ENCODE measurements at places on chromosomes 6 and 20.

DNA sequence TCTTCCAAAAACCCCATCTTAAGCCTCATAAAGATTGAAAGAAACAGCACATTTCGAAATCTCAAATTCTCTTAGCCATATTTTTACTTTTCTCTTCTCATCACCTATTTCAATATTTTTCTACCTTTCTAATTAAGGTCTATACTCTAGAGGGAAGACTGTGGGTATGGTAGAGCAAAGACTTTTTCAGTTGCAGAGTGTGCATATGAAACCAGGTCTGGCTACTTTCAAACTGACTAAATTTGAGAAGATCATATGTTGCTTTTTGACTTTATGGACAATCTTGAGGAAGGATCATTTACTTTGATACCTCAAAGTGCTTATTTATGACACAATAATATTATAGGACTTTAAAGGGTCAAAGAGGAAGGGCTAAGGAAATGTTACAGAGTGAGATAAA lies 20.7 kb downstream of the FILIP1 start:
- DNase-seq = no peak

GRCh38 chr20:32470025-32470861 lies 112.1 kb downstream of the ASXL1 start:
- DNase-seq = no peak

DNA sequence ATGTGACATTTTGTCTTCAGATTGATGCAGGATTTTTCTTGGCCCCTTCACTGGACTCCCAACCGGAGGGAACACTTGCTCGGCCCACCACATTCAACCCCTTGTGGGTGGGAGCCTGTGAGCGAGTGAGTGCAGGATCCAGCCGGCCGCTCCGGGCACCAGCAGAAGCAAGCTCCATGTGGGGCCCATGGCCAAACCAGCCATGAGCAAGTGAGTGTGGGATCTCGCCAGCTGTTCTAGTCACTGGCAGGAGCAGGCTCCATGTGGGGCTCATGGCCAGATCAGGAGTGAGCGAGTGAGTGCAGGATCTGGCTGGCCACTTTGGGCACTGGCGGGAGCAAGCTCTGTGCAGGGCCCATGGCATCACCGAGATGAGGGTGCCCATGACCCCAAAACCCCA lies 42.6 kb downstream of the OSTM1 start:
- DNase-seq = no peak

DNA sequence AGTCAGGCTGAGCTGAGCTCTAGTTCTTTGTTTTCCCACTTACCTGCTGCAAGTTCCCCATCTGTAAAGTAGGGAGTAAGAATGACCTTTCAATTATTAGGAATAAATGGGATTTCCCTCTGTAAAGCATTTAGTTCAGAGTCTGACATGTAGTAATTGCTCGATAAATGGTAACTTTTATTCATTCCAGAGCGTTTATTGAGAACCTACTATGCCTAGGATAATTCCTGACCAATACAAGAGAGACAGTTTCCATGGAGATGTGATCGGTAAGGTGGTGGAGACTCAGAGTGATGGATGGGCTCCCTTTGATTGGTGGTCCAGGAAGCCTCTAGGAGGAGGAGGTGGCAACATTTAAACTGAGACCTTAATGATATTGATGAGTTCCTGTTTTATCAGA lies 5.6 kb downstream of the PLEKHG1 start:
- DNase-seq = no peak

GRCh38 chr6:51094271-51094670 lies 275.6 kb downstream of the TFAP2B start:
- DNase-seq = no peak

GRCh38 chr6:157393669-157394327 lies 12.8 kb downstream of the ZDHHC14 start:
- no peak for DNase-seq

GRCh38 chr6:5657684-5658430 lies 348.9 kb downstream of the NRN1 start:
- DNase-seq = no peak

GRCh38 chr20:35615667-35616464 lies at the start of gene SPAG4:
Gene SPAG4, plus strand, starts transcription at chr20:35615829. Its CDS starts 175 bp downstream, at chr20:35616004.
- DNase-seq = peak; percentile 81

DNA sequence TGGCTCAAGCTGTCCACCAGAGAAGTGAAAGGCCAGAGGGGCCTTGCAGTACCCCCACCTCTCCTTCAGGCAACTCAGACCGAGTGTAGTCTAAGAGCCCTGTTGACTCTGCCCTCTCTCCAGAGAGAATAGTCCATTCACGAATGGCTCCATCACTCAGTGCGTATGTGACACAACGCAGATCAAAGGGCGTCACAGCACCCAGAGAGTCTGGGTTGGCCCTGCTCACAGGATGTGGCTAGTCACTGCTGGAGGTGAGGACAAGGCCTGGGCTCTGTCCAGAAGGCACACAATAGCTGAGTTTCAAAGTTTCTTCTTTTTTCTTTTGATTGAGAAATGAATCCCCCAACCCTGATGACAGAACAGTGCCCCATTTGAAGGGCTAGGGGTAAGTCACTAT lies 74.1 kb downstream of the TRMT11 start:
- no peak for DNase-seq

GRCh38 chr6:109456111-109456583 lies 575 bp upstream of the MICAL1 start:
- DNase-seq = no peak

DNA sequence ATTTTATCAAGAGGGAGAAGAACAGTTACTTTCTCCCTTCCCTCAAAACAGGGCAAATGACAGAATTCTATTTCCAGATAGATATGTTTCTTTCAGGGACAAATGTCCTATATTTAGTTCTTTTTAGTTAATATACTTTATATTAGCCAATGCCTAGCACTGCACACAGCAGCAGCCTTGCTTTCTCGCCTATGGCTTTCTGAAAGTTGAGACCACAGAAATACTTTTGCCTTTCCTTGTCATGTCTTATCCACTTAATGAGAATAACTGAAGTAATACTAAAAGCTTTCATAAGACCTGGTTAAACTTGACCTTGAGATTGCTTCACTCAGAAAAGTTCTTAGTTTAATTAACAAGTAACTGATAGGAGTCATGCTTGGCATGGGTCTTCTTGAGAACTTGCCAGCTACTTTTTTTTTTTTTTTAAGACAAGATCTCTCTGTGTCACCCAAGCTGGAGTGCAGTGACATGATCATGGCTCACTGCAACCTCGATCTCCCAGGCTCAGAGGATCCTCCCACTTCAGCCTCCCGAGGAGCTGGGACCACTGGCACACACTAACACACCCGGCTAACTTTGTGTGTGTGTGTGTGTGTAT lies 159.3 kb downstream of the CDKAL1 start:
- DNase-seq = no peak

DNA sequence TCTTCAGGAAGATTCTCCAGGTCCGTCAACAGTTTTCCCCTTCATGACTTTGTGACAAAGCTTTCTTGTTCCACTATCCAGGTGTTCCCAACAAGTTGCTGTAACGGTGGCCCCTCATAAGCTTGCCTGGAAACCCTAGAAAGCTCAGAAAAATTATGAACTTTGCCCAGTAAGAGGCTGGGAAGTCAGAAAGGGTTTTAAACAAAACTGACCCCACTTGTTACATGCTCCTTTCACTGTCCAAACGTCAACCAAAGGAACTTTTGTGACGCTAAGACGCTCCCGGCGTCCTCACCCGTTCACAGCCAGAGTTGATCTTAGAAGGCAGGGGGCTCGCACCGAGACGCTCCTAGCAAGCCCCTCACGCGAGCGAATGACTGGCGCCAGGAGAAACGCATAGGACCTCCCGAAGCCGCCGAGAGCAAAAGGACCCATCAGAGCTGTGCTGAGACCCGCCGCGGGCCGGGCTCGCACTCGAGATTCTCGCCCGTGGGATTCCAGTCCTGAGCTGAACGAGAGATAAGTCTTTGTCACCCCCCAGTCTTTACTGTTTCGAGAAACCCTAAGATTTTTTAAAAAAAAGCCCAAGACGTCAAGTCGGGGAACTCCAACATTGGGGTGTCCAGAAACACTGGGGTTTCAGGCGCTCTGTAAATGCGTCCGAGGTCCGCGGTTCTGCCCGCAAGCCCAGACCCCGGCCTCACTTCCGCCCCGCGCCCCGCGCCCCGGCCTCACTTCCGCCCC lies 544 bp upstream of the ACAT2 start:
- DNase-seq = no peak

DNA sequence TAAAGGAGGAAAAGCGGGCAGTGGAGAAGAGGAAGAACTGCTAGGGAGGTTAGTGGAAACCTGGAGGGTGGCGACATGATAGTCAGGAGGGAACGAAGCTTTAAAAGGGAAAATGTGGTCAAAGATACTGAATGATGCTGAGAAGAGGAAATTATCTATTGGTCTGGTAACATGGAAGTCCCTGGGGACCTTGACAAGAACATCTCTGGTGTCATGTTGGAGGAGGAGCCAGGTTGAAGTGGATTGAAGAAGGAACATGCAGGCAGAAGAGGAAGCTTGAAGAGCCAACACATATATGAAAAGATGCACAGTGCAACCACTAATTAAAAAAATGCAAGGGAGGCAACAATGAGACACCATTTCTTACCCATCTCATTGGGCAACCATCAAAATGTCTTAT lies 251.9 kb upstream of the RNF24 start:
- DNase-seq = no peak

GRCh38 chr20:36268440-36269342 lies 32.4 kb downstream of the AAR2 start:
- no peak for DNase-seq

DNA sequence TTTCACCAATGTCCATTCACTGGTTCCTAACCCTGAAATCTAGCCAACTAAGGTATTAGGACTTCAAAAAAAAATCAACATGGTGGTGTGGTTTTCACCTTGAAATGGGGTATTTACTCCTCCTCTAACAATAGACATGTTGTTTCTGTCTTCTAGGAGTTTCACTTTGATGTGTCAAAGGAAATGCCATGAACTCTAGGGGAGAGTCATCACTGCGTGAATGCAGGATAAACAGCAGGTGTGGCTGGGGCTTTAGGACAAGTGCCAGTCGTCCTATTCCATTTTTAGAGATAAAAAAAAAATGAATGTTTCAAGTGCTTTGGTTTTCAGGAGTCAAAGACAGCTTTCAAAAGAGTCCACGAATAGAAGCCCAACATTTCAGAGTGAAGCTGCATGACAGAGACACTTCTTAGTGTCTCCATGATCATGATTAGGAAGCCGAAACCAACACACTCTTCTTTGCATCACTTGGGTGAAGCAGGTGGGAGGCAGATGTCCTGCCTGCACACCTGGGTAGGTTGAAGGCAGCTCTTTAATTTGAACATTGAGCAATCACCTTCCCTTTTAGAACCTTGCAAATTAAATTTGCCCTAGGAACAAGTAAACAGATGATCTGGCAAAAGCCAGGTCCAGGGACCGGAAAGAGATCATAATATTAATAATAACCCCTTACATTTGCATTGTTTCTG lies 328.5 kb upstream of the PRDM1 start:
- DNase-seq = no peak

GRCh38 chr6:33211136-33211535 lies 2.8 kb downstream of the RING1 start:
- DNase-seq = no peak

GRCh38 chr20:57384486-57384885 lies 6.7 kb upstream of the RBM38 start:
- no peak for DNase-seq

DNA sequence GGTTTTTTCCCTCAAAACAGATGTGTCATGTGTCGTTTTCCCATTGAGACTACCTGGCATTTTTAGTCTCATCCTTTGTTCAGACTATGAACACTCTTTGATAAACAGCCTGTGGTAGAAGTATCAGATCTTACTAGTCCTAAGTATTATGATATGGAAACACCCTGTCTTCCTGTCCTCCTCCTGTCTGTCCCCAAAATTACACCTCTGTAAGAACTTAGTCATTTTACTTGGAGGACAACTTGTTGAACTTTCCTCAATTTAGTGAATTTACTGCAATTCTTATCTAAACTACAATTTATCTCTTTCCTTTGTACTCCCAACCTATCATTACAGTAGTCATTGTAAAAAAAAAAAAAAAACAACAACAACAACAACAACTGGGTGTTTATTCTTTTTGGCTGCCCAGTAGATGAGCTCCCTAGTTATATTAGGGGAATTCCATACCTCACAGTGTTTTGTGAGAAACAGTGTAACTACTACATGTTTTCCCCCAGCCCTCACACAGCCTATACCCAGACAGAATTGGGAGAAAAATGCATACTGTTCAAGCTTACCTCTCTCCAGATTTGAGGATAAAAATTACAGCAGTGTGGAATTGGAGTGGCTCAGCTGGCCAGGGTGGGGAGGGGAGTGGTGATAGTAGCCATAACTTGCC lies 18.5 kb upstream of the ERVFRD-1 start:
- DNase-seq = no peak

DNA sequence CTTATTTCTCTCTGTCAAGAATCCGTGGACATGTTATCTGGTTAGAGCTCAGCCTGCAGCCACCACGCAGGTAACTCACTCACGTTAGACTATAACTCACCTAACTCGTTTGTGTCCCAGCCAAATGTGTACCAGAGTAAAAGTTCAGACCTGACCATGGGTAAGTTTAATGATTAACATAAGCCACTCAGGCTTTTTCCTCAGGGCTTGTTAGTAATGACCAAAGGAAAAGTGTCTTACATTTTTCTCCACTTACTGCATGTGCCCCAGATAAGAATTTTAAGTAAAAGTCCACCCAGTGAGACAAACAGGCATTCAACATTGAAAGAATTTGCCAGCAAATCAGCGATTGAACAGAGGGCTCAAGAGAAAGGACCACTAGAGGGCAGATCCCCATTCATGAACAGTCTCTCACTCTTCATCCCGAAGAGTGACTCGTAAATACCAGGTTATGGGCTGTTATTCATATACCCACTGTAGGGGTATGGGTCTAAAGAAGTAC lies at the start of gene PKHD1:
TSS of gene PKHD1 (minus strand) at position 116 of the 502 bp plus-strand sequence. CDS start 2,680 bp downstream, outside the sequence.
- no peak for DNase-seq
